Stimulated activated CD8-positive, alpha-beta memory T cell treated with anti-CD3 and anti-CD28 coated beads, Interleukin-2, amount 100 ng/mL, for 1 hour (primary cell): ENCODE measurements at places on chromosomes 3 and 15.

DNA sequence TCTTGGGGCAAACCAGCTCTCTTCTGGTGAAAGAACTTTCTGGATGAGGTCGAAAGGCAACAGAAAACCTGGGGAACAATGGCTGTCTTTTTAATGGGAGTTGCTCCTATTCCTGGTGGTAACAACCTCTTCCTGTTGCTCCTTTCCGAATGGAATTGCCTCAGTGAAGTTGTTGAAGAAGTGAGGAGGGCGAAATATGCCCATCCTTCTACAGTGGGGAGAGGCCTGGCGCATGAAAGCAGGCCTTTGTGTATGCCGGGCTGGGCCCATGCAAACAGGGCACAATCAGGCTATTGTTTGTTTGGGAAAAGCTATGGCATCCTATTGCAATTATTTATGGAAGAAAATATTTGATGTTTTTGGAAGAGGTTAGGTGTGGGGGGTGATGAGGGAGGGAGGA, 166.9 kb downstream of the IGF1R start:
- DNase-seq: no peak

DNA sequence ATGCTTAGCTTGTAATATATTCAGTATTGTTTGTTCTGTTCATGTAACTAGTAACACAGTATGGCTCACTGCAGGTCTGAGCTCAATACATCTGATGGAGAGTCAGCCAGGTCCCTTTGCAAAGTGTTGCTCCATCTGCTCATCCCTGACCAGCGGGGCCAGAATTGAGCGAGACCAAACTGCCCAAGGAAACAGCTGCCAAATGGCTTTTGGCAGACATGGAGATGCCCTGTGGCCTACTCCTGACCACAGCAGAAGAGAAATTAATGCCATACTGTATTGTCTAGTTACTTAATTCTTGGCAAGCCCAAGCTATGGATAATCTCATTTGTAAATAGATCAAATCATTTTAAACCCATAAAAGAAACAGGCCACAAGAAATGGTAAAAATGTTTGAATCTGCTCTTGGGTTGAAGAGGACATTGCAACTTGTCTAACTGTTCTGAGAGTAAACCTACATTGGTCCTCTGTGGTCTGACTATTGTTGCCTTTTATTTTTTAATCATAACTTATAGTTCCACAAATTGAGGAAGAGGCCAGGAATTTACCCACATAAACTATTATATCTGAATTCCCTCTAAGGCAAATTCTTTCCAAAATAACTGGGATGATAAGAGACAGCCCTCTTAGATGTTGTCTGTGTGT, 209.5 kb downstream of the EBLN2 start:
- no peak for DNase-seq

GRCh38 chr15:98610991-98611390, 37.3 kb upstream of the IGF1R start:
- no peak for DNase-seq

GRCh38 chr15:77527831-77528231, 104.9 kb downstream of the LINGO1 start:
- DNase-seq: no peak

DNA sequence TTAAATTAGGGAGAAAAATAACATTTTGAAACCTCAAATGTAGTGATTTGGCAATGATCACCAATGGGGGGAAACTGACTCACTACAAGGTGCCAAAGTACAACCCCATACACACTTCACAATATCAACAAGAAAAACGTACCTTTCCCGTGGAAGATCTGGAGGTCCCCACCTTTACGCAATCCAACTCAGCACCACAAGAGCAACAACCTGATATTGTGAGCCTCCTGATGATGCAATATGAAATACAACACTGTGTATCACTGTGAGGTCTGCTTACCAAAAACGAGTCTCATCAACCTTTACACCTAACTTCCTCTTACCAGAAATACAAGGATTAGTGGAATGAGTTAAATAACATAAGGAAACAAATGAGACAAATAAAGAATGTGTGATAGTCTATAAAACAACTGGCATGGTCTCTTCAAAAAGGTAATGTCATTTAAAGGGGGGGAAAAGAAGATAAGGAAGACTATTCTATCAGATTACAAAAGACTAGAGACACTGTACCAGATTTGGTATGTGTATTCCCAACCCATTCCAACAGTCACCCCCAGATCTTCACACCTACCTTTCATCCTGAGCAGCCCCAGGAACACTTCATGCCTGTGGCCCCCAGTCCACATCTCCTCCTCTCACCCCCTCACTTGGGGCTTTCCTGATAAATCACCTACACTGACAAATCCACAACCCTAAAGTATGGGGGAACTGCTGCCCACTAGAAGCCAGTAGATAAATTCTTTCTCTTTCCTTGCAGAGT, 27.7 kb downstream of the DLG1 start:
- DNase-seq: no peak

DNA sequence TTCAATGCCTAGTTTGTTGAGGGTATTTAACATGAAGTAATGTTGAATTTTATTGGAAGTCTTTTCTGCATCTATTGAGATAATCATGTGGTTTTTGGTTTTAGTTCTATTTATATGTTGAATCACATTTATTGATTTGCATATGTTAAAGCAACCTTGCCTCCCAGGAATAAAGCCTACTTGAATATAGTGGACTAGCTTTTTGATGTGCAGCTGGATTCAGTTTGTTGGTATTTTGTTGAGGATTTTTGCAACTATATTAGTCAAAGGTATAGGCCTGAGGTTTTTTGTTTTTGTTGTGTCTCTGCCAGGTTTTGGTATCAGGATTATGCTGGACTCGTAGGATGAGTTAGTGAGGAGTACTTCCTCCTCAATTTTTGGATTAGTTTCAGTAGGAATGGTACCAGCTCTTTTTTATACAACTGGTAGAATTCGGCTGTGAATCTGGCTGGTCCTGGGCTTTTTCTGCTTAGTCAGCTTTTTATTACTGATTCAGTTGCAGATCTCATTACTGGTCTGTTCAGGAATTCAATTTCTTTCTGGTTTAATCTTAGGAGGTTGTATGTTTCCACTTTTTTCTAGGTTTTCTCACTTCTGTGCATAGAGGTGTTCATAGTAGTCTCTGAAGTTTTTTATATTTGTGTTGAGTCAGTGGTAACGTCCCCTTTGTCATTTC, 209.8 kb upstream of the RBMS3 start:
- no peak for DNase-seq

- no peak for DNase-seq
Observed at GRCh38 chr3:197345390-197345789, 47.0 kb upstream of the DLG1 start.

GRCh38 chr15:101652098-101652785, at the start of gene TM2D3:
Gene TM2D3 (minus strand): TSS chr15:101652381. CDS start chr15:101652361, 20 bp downstream.
- DNase-seq: peak; percentile 90

- no peak for DNase-seq
Observed at GRCh38 chr3:171881251-171881650, 38.1 kb downstream of the TMEM212 start.

DNA sequence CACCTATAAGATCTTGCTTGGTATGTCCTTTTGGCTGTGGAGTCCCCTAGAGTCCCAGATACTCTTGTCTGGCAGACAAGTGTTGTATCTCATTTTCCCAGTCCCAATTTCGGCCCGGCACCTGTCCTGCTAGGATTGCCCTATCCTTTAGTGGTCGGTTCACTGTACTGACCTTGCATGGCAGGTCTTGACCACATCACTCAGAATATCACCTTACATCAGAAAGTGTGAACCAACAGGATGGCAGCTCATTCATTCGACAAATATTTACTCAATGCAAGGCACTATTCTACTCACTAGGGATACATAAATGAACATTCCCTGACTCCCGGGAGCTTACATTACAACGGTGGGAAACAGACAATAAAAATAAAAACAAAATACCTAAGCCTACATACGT, 5.7 kb upstream of the CCDC80 start:
- DNase-seq: no peak

- no peak for DNase-seq
Observed at GRCh38 chr15:40933517-40933902, 4.4 kb downstream of the DLL4 start.

GRCh38 chr15:91885714-91886270, 32.3 kb downstream of the SLCO3A1 start:
- no peak for DNase-seq

GRCh38 chr3:81531263-81531662, 230.2 kb downstream of the GBE1 start:
- no peak for DNase-seq

GRCh38 chr3:114856835-114857234, 290.3 kb downstream of the ZBTB20 start:
- no peak for DNase-seq

- no peak for DNase-seq
Observed at GRCh38 chr15:56824175-56824574, 90.9 kb upstream of the ZNF280D start.

- DNase-seq: no peak
Observed at GRCh38 chr3:131353016-131353877, 28.3 kb upstream of the NUDT16 start.

GRCh38 chr15:70447081-70447480, 316.3 kb downstream of the UACA start:
- no peak for DNase-seq

- DNase-seq: no peak
Observed at GRCh38 chr3:57910990-57911389, 97.2 kb upstream of the FLNB start.

GRCh38 chr3:163951397-163951987, 1126.8 kb downstream of the SI start:
- DNase-seq: no peak

DNA sequence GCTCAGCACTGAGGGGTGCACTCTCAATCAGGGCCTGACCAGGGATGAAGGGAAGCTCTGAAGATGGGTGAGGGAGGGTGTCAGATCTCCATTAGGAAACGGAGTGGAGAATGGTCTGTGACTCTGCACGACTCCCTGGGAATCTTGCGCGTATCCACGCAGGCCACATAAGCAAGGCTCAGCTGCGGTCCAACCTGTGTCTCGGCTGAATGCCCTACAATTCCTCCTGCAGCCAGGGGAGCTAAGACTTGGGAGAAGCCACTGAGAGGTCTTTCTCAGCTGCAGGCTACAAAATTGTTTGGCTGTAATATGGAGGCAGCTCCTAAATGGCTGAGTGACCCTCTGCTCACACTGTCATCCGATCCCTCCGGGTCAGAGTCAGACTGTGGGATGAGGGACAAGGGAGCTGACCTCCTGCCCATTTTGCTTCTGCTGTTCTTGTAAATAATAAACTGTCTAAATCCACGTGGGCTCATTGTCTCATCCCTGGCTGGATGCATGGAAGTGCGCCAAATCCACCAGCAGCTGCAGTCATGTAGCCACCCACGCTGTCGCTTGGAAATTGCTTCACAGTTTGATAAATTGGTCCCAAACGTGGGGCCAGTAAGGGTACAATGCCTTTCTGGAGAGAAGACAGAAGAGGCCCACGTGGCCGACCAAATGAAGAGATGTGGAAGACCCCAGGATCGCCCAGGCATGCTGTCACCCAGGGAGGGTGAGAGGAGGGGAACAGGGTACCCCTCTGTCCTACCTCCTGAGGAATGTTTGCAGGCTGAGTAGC, 30.5 kb downstream of the ALS2CL start:
- DNase-seq: no peak

GRCh38 chr15:24985224-24985623, 30.4 kb downstream of the SNRPN start:
- no peak for DNase-seq

GRCh38 chr3:53845103-53845880, 927 bp downstream of the CHDH start:
- no peak for DNase-seq

DNA sequence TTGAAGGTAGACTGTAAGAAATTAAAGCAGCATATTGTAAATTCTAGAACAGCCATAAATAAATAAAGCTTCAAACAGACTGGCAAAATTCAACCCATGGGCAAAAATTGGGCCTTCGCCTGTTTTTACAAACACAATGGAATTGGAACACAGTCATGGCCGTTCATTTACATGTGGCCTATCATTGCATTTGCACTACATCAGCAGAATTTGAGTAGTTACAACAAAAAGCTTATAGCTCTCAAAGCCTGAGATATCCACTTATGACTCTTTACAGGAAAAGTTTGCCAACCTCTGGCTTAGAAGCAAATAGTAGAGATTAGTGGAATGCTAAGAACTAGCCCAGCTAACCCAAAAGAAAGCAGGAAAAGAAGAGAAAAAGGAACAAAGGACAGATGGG, 139.6 kb upstream of the SKOR1 start:
- no peak for DNase-seq

DNA sequence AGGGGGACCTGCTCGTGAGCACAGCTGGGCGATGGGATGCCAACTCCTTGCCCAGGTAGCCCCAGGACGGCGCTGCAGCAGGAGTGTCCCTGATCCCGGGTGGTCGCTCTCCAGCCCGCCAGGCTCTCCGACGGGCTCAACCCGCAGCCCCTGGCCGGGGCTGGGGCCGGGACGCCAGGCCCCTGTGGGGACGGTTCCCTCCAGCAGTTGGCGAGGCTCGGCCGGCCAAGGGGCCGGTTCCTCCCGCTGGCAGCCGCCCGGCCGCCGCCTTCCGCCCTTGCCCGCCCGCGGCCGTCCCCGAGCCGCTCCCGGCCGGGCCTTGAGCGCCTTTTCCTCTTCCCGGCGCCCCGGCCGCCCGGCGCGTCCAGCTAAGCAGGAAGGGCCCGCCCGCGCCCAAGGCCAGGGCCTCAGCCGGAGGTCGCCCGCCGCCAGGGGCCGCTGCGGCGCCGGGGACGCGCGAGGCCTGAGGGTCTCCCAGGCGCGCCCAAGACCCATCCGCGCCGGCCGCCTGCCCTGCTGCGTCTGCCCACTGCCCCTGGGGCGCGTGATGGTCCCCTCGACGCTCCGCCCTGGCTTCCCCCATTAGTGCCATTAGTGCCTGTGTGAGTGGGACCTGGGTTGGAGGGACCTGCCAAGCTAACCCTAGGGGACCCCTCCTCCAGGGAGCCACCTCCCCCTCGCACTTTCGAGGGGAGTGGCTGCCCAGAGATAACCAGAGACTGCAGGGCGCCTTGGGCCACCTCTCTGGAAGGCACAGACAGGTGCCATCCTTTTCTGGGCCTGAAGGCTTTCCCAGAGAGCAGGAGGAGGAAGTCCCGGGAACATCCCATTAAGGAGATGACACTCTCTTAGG, 106.4 kb downstream of the FBLN2 start:
- no peak for DNase-seq
